ENCODE measurements at places on chromosomes 7 and 10.

GRCh38 chr7:72503644-72504043 is 91.5 kb upstream of the CALN1 start:
- DNase-seq, result no peak

- DNase-seq, result peak; percentile 41
Measured at GRCh38 chr10:86711513-86712316, 43.4 kb downstream of the LDB3 start.

DNA sequence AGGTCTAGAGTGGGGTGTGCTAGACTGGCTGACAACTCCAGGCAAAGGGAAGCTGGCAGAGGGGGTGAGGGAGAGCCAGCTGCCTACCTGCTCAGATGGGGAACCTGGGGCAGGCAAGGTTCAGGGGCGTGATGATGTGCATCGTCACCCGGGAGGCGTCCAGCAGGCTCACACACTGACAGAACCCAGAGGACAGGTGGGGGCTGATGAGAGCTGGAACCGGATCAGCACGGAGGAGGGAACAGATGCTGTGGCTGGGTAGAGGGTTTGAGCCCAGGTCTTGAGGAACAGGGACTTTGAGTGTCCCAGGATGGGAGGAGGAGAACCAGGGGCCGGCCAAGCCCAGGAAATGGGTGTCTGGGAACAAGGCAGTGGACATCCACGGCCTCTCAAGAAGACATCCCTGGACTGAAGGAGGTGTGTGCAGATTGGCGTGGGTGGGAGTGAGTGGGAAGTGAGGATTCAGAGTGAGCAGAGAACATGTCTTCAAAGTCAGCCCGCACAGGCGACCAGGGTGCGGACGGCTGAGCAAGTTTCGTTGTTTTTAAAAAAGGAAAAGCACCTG is 3.9 kb downstream of the RASGEF1A start:
- DNase-seq, result no peak

DNA sequence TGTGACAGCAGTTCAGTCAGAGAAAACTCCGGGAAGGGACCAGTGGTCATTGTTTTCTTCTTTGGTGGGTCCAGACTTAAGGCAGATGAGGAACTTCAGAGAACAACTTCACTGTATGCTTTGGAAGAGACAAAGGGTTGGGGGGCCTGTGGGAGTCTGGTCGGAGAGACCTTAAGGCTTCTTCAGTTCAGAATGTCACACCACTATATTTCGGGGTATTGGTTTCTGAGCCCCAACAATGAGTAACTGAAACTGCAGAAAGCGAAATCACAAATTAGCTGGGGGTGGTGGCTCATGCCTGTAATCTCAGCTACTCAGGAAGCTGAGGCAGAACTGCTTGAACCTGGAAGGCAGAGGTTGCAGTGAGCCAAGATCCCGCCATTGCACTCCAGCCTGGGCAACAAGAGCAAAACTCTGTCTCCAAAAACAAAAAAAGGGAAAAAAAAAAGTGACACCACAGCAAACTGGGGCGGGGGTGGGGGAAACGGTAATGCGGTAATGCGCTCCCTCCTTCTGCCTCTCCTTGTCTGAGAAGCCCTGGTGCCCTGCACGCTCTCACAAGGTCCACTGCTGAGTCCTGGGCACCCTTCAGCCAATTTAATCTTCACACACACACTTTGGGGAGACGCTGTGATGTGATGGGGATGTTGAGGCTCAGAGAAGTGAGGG is 2.2 kb upstream of the ADIRF start:
- DNase-seq, result no peak

DNA sequence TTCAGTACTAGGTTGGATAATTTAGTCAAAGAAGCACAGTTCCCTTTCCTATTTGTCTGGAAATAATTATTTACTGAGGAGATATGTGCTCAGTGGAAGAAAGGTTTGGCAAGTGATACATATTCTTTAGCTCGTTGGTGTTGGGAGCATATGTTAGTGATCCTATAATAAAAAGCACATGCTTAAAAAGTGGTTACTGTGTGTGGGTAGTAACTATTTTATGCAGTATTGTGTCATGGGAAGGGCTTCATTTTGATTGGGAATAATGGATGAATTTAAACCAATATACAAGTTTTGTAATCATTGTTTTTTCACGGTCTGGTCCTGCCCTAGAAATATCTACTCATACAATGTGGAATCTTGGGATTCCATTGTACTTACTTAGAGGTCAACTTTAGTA is 188.7 kb upstream of the PPP1R3A start:
- DNase-seq, result no peak

GRCh38 chr7:8823486-8823885 is 390.1 kb downstream of the NXPH1 start:
- no peak for DNase-seq

DNA sequence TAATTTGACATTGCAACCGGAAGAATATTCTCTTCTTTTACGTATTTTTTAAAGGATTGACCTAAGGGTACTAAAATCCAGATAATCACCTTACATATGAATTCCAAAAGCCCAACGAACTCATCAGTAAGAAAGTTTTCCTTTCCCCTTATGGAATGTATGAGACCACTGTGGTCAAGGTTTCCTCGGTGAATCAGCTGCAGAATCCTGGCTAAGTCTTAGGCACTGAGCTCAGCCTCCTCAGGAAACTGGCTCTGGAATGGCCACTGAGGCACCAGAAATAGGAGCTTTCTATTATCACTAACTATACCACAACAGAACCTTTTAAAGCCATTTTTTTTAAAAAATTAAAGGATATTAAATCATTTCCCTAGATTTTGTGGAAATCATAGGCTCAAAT is 21.0 kb downstream of the SVIL start:
- DNase-seq, result no peak

GRCh38 chr7:55983537-55983936 is 19.2 kb downstream of the NIPSNAP2 start:
- no peak for DNase-seq

DNA sequence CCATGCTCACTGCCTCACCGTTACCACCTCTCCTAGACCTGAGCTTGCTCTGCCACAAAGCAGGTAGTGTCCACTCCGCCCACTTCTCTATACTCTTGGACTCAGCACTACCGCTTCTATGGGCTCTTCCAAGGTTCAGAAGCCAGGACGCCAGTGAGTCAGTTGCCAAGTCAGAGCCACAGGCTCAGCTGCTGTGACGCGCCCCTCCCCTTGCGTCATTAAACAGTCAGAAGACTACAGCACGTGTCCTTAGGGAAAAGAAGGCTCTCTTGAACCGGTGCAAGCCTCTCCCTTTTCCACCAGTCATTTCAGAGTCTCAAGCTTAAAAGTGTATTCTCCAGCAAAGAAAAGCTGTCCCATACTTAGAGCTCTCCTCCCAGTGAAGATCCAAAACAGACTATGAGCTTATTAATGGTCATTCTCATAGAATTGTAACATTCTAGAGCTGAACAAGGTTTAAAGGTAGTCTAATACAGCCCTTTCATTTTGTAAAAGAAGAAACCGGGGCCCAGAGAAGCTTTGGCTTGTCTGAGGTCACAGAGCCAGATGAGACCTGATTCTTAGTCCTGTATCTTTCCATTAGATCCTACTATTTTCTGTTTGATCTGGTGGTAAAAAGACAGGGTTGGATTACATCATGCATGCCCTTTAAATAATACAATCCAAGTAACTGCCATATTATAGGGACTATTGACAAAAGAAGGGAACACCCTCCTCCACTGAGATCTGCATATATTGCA is 40.9 kb upstream of the MET start:
- DNase-seq, result no peak

GRCh38 chr10:123666318-123667236 is at the start of gene GPR26:
GPR26 (plus strand) TSS chr10:123666355; CDS start chr10:123666408, 53 bp downstream.
- no peak for DNase-seq

DNA sequence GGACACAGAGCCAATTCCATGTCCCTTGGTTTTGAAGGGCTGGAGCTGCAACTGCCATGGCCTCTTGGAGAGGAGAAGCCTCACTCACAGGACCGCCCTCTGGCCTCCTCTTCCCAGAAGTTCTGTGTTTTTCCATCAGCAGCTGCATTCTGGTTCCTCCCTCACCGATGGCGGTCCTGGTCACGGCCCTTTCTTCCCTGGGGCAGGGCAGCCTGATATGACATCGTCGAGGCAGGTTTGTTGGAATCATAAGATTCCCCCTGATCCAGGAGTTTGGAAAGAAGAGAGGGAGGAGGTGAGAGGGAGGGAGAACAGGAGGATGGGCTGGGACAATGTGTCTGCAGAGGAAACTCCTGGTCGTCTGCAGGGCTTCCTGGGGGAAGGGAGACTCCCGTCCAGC is 82.7 kb upstream of the PDZD8 start:
- DNase-seq, result no peak

DNA sequence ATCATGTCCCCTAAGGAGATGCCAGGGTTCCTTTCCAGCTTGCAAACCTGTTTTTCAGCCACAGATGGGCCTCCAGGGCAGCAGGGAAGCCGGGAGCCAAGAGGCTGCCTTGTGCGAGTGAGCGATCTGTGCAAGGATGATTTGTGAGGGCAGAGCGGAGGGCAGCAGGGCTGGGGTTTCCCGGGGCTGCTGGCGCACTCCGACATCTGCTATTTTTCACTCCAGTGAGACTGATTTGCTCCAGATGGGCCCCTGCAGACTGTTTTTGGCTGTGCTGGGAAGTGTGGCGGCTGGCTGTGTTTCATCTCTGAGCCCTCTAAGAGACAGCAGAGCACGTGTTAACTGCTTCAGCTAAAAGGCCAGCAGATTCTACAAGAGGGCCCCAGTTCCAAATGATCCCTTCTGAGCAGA is 466.2 kb downstream of the TYW1 start:
- DNase-seq, result no peak

- DNase-seq, result no peak
Measured at GRCh38 chr10:124693396-124693795, 50.8 kb downstream of the FAM53B start.

- DNase-seq, result no peak
Measured at GRCh38 chr7:151700586-151701165, 176.2 kb downstream of the PRKAG2 start.

DNA sequence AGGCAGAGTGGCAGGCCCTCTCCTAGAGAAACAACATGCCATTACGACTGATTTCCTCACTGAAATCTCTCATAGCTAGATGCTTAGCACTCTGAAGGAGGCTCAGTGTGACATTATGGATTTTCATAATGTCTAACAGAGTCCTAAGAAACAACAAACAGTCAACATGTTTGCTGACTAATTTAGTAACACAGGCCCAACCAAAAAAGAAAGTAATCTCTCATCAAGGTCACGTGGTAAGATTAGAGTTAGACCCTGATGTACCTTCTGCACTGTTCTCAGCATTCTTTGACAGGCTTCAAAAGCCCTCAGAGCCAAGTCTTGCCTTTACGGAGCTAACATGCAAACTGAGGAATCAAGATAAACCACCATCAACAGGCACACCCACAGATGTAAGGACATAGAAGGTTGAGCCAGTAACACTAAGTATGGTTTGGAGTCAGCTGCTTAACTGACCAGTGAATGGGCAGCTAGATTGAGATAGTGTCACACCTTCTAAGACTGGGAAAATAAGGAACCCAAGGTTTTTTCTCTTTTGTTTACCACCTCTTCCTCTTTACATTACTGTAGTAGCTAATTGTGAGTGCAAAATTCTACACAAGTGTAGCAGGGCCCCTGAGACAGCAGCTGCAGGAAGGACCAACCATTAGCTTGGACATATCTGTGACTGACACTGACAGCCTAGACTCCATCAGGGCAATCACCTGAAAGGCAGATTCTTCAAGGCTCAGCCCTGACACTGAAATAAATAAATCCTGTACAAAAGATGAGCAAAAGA is 15.3 kb upstream of the KCNIP2 start:
- no peak for DNase-seq
